HS-5 (cell line): ENCODE measurements at places on chromosomes 2 and 18.

GRCh38 chr2:151357359-151357758 is at the start of gene TNFAIP6:
TSS of gene TNFAIP6 (plus strand) at chr2:151357592. CDS start at chr2:151357667, 75 bp downstream.
- peak; percentile 92 for DNase-seq

- DNase-seq = no peak
Observed at GRCh38 chr2:145220496-145220895, 700.6 kb upstream of the ZEB2 start.

DNA sequence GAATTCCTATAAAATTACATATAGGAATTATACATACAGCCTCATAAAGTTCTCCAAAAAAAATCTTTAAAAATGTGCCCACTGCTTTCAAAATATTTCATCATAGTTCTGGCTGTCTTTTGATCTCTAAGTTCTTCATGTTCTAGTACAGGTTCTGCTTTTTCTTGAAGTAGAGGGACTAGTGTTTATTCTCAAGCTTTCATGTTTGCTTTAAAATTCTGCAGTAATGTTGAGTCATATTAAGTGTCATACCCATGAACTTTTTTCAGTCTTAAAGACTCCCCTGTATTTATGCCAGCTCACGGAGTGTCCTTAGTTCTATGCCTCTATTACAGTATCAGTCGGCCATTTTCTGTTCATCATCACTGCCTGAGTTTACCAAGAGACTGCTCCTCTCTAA is 54.8 kb upstream of the CCDC141 start:
- no peak for DNase-seq

DNA sequence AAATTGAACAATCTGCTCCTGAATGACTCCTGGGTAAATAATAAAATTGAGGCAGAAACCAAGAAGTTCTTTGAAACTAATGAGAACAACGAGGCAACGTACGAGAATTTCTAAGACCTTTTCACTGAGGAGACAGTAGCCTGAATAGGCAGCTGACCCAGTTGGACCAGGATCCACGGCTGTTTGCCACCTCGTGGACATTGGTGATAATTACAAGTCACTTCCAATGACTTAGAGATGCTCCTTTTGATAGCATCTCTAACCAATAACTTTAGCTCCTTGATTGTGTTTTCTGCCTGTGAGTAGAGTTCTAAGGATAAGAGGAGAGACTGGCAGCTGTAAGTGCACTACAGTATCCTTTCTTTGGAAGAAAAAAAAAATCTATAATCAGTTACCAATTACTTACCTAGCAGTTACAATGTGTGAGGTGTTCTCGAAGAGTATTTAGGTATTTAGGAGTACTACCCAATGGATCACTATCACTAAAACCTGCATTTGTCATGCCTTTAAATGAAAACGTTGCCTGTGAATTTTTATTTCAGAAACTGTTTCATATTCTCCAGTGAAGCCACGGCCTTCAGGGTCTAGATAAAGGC is 31.3 kb upstream of the CNTNAP5 start:
- DNase-seq = peak; percentile 29
